ENCODE measurements at places on chromosomes 2 and 18. TPM values are rescaled to one million over a fixed set of nuclear protein-coding genes. Genes with fewer than 3 reads are reported as not detected.

Gene CDH7
- total RNA-seq = not detected

Gene EFHD1
- 1.1 TPM for total RNA-seq

Gene HOXD11
- not detected for total RNA-seq

Gene DDX18
- 35.1 TPM for total RNA-seq

Gene TEKT4
- not detected for total RNA-seq

Gene UGT1A4
- not detected for total RNA-seq

Gene CROCC2
- under 0.01 TPM for total RNA-seq

Gene TET3
- 2.4 TPM for total RNA-seq

Gene PSMA8
- total RNA-seq = not detected

Gene EDAR
- not detected for total RNA-seq

Gene HRH4
- total RNA-seq = 0.06 TPM

Gene DPP10
- not detected for total RNA-seq

Gene BBS5
- total RNA-seq = 5.7 TPM

Gene AGXT
- not detected for total RNA-seq

Gene ROCK1
- total RNA-seq = 33.6 TPM

Gene DUSP11
- 24.6 TPM for total RNA-seq

Gene FEV
- not detected for total RNA-seq

Gene B4GALT6
- 2.0 TPM for total RNA-seq

Gene DUSP2
- total RNA-seq = 0.66 TPM

Gene EMILIN1
- 292 TPM for total RNA-seq

Gene NXPH2
- total RNA-seq = not detected

Gene FHOD3
- total RNA-seq = 0.92 TPM

Gene MTA3
- 25.0 TPM for total RNA-seq

Gene SEH1L
- 53.9 TPM for total RNA-seq

Gene UGT1A8
- not detected for total RNA-seq

Gene DPP4
- total RNA-seq = 110 TPM

Gene GDF7
- 1.3 TPM for total RNA-seq

Gene C2orf80
- not detected for total RNA-seq

Gene TANC1
- 46.6 TPM for total RNA-seq

Gene OBSL1
- 43.8 TPM for total RNA-seq

Gene SLC8A1
- 31.2 TPM for total RNA-seq

Gene PCARE
- total RNA-seq = not detected

Gene BCS1L
- 41.6 TPM for total RNA-seq

Gene RALBP1
- total RNA-seq = 72.4 TPM

Gene TRAPPC12
- total RNA-seq = 72.4 TPM

Gene GREB1L
- 1.2 TPM for total RNA-seq

Gene IRS1
- total RNA-seq = 9.4 TPM
